ENCODE measurements at places on chromosomes 7 and 10.

- no peak for DNase-seq
These were observed 32.6 kb downstream of the PDZD8 start for GRCh38 chr10:117342641-117343040.

GRCh38 chr7:11203683-11204082, 230.0 kb downstream of the PHF14 start:
- no peak for DNase-seq

DNA sequence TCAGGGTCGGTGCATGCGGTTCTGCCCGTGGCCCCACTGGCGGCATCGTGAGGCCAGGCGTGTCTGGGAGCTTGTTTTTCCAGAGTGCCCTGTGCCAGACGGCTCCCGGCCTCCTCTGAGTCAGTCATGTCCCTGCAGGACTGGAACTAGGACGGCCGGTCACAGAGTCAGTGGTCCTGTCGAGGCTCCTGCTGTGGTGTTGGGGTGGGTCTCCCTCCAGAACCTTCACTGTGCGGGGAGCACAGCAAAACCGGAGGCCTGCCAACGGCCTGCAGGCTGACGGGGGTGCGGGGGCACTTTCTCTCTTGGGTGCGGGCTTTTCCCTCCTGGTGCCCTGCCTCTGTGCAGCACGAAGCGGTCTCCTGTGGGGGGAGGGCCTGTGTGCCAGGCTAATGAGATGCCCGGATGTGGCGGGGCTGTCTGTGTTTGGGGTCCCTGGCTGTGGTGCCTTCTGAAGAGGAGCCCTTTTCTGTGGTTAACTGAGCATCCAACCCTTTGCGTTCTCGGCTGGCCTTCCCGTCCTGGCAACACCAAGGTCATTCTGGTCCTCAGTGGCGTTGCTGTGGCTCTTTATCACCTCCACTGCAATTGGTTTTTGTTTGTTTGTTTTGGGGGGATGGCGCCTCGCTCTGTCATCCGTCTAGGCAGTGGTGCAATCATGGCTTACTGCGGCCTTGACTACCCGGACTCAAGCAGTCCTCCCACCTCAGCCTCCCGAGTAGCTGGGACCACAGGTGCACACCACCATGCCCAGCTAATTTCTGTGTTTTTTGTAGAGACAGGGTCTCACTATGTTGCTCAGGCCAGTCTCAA, 8.0 kb downstream of the GET4 start:
- DNase-seq, result no peak

DNA sequence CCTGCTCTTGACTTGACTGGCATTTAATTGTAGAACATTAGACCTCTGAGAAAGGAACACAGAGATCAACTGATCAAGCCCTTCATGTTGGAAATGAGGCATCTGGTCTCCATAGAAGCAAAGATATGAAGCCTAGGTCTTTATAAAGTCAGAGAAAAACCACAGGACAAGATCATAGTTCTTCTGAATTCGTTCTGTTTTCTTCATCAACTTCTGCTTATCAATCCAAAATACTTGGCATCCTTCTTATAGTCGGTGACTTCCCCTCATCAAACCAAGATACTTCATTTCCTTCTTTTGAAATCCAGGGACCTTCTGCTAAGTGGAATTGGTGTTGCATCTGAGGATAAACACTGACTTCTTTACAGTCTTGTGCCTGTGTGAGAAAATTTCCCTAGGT, 77.1 kb upstream of the PRKCQ start:
- DNase-seq, result no peak

- DNase-seq, result no peak
These were observed 446.2 kb downstream of the AUTS2 start for GRCh38 chr7:70044525-70044924.

Data from hematopoietic multipotent progenitor cell (in vitro differentiated cells).